A549 treated with AZD2906 at 1 μM for 4 hours (cell line): ENCODE measurements at places on chromosomes 3 and 15. TPM values are rescaled to one million over a fixed set of nuclear protein-coding genes. Genes with fewer than 3 reads are reported as not detected.

RARB gene
- total RNA-seq: 6.7 to 19.9 TPM (median 11.0 TPM) in 5 replicates

MME gene
- 0.12 TPM in 1 of 5 replicates, not detected in the others for total RNA-seq

PPARG gene
- 36.7 to 41.7 TPM (median 39.5 TPM) in 5 replicates for total RNA-seq

FEZF2 gene
- not detected in 5 replicates for total RNA-seq

SCG5 gene
- total RNA-seq: 1.4 to 2.1 TPM (median 1.9 TPM) in 5 replicates

ARRDC4 gene
- total RNA-seq: 0.11 to 0.28 TPM (median 0.13 TPM) in 5 replicates

KY gene
- 0.05 to 0.09 TPM (median 0.07 TPM) in 5 replicates for total RNA-seq

CTXN2 gene
- total RNA-seq: 0.02 to 0.05 TPM in 2 of 5 replicates, not detected in the others

FILIP1L gene
- 0.14 to 0.44 TPM (median 0.22 TPM) in 5 replicates for total RNA-seq

P3H2 gene
- 31.8 to 47.5 TPM (median 39.7 TPM) in 5 replicates for total RNA-seq

EIF4G1 gene
- 243 to 270 TPM (median 254 TPM) in 5 replicates for total RNA-seq

CRABP1 gene
- 0.98 to 2.4 TPM (median 1.8 TPM) in 5 replicates for total RNA-seq

POPDC2 gene
- 0.32 to 1.2 TPM (median 0.38 TPM) in 5 replicates for total RNA-seq

GABRA5 gene
- total RNA-seq: 77.8 to 117 TPM (median 97.2 TPM) in 5 replicates

DLEC1 gene
- 0.02 to 0.09 TPM (median 0.06 TPM) in 4 of 5 replicates, not detected in the other for total RNA-seq

LIPC gene
- total RNA-seq: 0.03 to 0.31 TPM (median 0.14 TPM) in 4 of 5 replicates, not detected in the other

ACOX2 gene
- total RNA-seq: 5.7 to 8.9 TPM (median 7.8 TPM) in 5 replicates

MEGF11 gene
- total RNA-seq: 0.27 to 0.71 TPM (median 0.45 TPM) in 5 replicates

SLC24A5 gene
- total RNA-seq: not detected in 5 replicates

MYRIP gene
- total RNA-seq: 0.05 TPM in 1 of 5 replicates, not detected in the others

PCSK6 gene
- 12.0 to 14.0 TPM (median 13.7 TPM) in 5 replicates for total RNA-seq

C2CD4B gene
- total RNA-seq: 0.10 to 0.37 TPM (median 0.24 TPM) in 5 replicates

BLM gene
- 12.1 to 13.6 TPM (median 12.9 TPM) in 5 replicates for total RNA-seq

WDR72 gene
- total RNA-seq: 6.6 to 8.3 TPM (median 7.1 TPM) in 5 replicates

ALDH1L1 gene
- 0.18 to 0.36 TPM (median 0.23 TPM) in 5 replicates for total RNA-seq

TNFAIP8L3 gene
- total RNA-seq: 32.6 to 43.8 TPM (median 36.0 TPM) in 5 replicates

TTC21A gene
- total RNA-seq: 1.2 to 2.8 TPM (median 2.1 TPM) in 5 replicates

TIGIT gene
- not detected in 5 replicates for total RNA-seq

REC114 gene
- not detected in 5 replicates for total RNA-seq
